Stimulated activated CD4-positive, alpha-beta T cell treated with anti-CD3 and anti-CD28 coated beads, TNF-alpha, amount 100 ng/mL, for 4 hours (primary cell): ENCODE measurements at places on chromosomes 13 and 19.

DNA sequence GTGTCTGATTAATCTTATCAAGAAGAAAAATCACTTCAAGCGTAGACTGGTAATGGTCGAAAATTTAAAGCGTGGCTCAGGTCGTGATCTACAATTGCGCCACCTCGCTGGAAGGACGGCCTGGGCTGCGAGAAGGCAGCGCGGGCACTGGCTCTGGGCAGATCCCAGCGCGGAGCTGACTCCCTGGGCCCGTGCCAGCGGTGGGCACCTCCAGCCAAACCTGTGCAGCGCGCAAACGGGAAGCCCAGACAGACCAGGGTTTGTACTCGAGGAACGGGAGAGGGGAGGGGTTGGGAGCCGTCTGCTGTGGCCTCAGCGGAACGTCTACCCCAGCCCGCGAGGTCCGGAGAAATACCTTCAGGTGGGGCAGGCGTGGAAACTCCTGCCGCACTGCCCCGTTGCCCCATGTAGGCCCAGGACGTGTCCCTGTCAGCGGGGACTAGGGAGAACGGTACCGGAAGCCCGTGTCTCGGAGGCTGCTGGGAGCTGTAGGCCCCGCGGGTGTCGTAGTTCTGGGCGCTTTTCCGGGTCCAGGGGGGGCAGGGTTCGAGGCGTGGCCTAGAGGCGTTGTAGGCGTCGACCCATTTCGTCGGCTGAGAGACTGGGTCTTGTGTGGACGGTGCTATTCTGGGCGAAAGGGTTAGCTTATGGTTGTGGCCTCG lies 21.1 kb downstream of the ZNF274 start:
- no peak for DNase-seq

DNA sequence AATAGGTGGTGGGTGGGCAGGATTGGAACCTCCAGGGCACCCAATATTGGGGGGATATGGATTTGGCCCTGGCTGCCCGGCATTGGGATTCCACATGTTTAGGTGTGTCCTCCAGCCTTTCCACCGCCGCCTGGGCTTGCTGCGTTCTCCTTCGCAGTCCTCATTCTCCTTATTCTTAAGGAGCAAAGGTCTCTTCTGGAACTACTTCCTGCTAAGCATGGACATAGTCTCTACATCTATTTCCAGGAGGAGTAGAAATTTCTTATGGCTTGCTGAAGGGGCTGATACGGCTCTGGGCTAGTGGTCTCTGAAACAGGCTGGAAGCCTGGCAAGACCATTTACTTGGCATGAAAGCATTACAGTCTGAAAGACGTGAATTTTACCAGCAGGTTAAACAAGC lies 9.2 kb upstream of the FCGBP start:
- no peak for DNase-seq

- no peak for DNase-seq
These were observed 862.6 kb downstream of the EFNB2 start for GRCh38 chr13:105672881-105673280.

GRCh38 chr13:110343241-110343865 lies 36.3 kb downstream of the COL4A2 start:
- DNase-seq, result no peak

DNA sequence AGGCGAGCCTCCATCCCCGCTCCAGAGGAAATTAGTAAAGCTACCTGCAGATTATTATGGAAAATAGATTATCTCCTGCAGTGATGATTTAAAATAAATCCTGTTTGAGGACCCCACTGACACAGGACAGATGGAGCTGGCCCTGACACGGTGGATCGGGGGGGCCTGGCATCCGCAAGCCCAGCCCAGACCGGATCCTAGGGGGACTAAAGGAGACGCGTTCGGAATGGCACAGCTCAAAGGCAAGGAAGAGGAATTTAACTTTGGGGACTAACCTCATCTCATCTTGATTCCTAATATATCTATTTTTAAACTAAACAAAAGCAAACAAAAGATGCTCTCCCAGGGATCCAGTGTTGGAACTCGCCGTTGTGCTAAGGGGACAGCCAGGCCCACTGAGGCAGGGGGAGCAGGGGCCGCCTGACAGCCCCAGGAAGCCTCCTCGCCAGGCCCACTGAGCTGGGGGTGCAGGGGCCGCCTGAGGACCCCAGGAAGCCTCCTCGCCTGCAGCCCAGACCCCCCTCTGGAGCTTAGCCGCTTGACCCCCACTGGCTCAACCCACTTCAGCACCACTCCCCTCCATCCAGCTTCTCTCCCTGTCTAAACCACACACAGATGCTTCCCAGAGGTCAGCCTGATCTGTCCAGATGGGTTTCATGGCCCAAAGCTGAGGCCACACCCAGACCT lies 78.6 kb downstream of the SPACA7 start:
- DNase-seq, result no peak

GRCh38 chr13:27427641-27428040 lies 3.2 kb downstream of the GTF3A start:
- no peak for DNase-seq

DNA sequence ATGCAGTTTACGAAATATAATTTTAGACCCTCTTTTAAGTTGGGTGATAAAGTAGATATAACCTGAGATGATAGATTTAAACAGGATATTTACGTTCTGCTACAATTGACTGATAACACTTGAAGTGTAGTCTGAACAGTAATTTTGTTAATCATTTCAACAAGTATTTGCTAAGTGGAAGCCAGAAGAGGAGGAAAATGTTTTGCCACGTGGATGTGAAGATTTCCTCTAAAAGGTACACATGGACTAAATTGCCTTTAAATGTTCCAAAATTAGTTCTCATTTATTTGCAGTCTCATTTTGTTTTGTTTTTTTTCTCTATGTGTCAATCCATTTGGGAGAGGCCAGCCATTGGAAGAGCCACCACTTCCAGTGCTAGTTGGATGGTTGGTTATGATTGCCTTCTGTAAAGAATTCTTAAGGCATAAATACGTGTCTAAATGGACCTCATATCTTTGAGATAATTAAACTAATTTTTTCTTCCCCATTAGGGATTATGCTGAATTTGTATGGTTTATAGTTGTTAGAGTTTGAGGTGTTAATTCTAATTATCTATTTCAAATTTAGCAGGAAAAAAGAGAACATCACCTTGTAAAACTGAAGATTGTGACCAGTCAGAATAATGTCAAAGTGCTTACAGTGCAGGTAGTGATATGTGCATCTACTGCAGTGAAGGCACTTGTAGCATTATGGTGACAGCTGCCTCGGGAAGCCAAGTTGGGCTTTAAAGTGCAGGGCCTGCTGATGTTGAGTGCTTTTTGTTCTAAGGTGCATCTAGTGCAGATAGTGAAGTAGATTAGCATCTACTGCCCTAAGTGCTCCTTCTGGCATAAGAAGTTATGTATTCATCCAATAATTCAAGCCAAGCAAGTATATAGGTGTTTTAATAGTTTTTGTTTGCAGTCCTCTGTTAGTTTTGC lies 2.8 kb downstream of the MIR17HG start:
- DNase-seq, result no peak

- DNase-seq, result no peak
These were observed 47.0 kb upstream of the RAP2A start for GRCh38 chr13:97386801-97387484.

GRCh38 chr13:66341635-66342377 lies 888.3 kb downstream of the PCDH9 start:
- no peak for DNase-seq

- DNase-seq, result no peak
These were observed 151.9 kb downstream of the SHISA2 start for GRCh38 chr13:25899952-25900351.

DNA sequence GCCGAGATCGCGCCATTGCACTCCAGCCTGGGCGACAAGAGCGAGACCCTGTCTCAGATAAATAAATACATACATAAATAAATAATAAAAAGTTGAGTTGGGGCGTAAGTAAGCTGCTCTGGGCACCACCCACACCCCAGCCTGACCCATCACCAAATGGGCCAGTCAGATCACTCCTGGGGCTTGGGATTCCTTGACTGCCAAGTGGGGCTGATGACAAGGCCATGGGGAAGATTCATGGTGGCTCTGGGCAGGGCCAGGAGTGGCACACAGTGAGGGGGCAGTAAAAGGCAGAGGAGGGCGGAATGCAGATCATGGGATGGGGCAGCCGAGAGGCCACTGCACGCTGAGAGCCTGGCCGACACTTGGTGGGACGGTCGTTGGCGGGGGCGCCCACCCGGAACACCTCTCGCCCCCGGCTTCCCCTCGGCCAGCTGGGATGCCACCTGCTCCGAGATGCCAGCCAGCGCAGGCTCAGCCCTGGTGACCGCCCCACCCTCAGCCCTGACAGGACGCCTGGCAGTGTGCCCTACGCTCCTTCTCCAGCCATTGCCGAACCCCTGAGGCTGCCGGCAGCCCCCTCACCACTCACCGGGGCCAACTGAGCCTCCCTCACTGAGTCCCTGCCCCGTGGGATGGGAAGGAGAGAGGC lies 10.9 kb downstream of the ZNF653 start:
- no peak for DNase-seq

- no peak for DNase-seq
These were observed 346.0 kb downstream of the ITGBL1 start for GRCh38 chr13:101798437-101798836.

DNA sequence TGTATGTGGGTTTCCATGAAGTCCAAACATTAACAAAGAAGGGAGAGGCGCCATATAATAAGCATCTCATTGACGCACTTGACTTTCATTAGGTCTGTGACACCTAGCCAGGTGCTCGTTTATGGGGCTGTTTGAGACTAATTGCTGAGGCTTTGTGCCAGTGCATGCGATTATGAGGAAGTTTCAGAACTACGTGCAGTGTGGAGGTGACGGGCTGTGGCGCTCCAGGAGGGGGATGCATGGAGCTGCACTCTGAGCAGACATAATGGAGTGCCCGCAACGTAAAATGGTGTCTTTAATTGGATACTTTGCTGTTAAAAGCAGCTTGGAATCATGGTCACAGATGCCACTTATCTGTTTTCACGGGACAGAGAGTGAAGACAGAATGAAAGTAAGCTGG lies 223.2 kb downstream of the FGF9 start:
- DNase-seq, result no peak

GRCh38 chr19:40512110-40512472 lies 45.3 kb downstream of the SPTBN4 start:
- no peak for DNase-seq

DNA sequence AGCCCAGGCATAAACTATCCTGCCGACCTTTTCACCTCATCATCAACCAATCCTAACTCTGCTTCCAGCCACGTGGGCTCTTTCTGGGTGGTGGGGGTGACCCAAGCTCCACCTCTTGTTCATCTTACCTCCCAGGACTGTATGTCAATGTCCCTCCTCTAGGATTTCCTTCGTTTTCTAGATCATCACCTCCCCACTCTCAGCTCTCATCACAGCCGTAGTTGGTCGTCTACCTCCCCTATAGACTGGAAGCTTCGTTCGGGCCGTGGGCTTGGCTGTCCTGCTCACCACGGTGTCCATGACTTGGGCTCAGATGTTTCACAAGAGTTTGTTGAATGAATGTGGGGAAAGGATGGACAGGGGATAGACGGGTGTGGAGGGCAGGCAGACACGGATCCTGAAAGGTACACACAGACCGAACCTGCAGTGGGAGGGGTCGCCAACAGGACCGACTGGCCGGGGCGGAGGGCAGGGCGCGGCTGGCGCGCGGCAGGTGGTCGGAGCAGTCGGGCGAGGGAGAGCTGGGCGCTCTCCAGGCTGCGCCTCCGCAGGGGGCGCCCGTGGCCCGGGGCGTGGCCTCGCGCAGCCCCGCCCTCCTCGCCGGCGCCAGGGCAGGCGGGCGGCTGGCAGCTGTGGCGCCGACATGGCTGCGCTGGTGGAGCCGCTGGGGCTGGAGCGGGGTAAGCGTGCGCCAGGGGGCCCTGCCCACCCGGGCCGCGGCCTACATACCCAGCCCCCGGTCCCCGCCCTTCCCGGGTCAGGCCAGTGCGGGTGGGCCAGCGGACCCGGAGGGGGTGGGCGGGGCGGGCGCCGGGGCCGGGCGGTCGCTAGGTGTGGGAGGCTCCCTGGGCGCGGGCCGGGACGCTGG lies at the start of gene LIN7B:
Gene LIN7B (plus strand): TSS at position 609 of the 868 bp plus-strand sequence. CDS start 35 bp downstream, at position 644.
- peak; percentile 63 for DNase-seq

- no peak for DNase-seq
These were observed 3.9 kb upstream of the TMPRSS9 start for GRCh38 chr19:2356036-2356646.

DNA sequence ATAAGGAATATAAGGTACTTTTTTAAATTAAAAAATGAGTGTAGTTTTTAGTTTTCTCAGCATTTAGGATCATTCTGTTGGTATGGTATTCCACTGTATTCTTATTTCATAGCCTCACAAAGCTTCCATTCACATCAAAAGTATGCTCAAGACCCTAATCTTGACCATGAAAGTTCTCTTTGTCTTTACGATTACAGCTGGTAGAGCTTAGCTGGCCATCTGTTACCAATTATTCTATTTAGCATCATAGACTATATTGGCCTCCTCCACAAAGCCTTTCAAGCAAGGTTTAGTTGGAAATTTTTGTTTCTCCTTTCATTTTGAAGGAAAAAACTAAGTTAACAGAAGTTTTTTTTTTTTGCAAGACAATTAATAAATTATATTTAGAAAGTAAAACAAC lies 245.1 kb downstream of the KCTD12 start:
- no peak for DNase-seq

GRCh38 chr13:50167224-50167947 lies 152.1 kb downstream of the KCNRG start:
- no peak for DNase-seq

DNA sequence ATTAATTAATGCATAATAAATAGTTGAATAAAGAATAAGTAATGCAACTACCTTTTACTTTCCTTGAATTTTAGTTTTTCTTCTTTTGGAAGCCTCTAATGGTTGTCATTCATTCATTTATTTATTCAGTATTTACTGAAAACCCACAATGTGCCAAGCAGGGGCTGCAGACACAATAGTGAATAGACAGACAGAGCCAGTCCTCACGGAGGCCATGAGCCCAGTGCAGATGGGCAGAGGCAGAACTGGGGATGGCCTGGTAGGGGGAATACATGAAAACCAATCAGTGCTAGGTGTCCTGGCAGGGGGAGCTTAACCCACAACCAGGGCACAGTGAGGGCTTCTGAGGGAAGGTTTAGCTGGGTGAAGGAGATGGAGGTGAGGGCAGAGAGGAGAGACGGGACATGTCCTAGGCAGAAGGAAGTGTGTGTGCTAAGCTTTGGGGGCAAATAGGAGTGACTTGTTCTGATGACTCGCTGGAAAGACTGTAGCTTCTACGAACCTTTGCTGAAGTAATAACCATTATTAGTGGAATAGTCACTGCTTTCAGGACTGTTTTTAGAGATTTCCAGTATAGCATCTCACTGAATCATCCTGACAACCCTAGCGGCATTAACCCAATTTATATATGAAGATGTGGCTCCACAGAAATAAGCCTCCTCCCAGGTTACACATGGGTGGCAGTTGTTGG lies 55.9 kb downstream of the ERCC5 start:
- no peak for DNase-seq

- no peak for DNase-seq
These were observed 4.0 kb downstream of the SELENOV start for GRCh38 chr19:39518975-39519374.
